ENCODE measurements at places on chromosomes 4 and X.
A peak's percentile ranks its signal among the peaks of the same experiment; 100 is the strongest.

DNA sequence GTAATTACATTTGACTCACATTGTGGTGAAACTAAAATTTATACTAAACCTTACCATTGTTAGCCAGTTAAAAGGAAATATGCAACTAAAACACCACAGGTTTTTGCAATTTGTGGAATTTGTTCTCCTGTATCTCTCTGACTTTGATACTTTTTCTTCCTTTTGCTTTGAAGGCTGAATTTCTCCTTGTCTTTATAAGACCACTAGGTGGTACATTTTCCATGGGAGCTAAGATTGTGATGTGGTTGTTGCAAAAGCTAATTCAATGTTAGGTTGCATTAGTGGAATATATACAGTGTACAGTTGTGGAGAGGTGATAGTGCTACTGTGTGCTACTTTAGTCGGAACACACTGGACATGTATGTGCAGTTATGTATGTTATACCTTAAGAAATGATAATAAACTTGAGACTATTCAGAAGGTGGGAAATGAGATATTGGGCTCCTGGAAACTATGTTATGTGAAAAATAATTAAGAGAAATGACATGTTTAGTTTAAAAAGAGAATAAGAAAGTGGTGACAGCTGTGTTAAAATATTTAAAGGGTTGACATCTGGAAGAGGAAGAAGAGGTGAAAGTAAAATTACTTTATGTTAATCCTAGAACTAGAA is 70.3 kb downstream of the ARL9 start:
- DNase-seq: peak; percentile 52

GRCh38 chr4:86256086-86256485 is 103.8 kb downstream of the MAPK10 start:
- DNase-seq: no peak

DNA sequence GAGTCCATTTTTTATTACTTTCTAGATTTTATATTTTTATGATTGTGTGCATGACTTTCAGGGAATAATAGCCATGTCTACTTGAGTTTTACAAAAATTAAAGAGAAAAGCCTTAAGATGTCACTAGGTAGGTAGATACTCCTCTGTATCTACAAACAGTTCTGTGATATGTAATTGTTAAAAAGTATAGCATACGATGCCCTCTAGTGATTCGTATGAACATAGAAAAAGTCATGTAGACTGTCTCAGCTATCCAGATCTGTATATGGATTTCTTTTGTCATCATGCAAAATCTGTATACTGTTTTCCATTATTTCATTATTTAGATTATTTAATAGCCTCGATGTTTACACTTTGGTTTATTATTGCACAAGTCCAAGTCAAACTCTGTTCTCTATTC is 856.6 kb downstream of the CENPC start:
- DNase-seq: peak; percentile 51

DNA sequence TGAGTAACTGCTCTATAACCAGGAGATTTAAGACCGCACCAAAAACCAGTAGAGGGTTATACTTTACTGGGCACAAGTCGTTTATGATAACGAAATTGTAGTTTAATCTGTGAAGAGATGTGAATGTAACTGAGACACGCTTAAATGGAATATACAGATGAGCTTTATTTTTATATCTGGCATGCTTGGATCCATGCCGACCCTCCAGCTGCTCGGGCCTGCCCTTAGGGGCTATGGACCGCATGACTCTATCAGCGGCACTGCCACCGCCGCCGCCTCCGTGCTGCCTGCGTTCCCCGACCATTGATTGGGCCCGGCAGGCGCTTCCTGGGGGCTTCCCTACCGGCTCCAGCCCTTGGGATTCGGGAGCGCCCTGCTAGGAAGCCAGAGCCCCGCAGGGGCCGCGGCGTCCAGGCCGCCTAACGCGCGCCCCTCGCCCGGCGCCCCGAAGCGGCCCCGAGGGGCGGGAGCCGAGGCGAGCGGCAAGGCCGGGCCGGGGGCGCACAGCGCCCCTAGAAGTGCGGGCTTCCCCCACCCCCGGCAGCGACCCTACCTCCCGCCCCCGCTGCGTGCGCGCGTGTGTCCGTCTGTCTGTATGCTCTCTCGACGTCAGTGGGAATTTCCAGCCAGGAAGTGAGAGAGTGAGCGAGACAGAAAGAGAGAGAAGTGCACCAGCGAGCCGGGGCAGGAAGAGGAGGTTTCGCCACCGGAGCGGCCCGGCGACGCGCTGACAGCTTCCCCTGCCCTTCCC is at the start of gene NFKB1:
NFKB1 (plus strand) TSS at position 664 of the 751 bp plus-strand sequence. CDS start 24,160 bp downstream, outside the sequence.
- peak; percentile 79 for DNase-seq

DNA sequence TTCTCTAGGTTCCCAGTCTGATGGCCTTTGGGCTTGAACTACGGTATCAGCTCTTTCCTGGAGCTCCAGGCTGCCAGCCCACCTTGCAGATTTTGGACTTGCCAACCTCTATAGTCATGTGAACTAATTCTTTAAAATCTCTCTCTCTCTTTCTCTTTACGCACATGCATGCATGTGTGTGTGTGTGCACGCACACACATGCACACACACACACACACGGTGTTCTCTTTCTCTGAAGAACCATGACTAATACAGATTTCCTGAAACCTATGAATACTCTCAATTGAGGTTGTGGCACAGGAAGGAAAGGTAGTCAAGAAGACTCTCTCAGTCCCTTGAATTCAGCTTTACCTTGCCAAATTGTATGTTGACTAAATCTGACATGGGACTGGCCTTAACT is 6.2 kb upstream of the ZCCHC13 start:
- no peak for DNase-seq

All from amniotic epithelial cell (primary cell).